ELF-1 (cell line): ENCODE measurements at places on chromosomes 6 and 20.
A peak's percentile ranks its signal among the peaks of the same experiment; 100 is the strongest.

- DNase-seq = no peak
These were observed 20.6 kb downstream of the SLC22A1 start for GRCh38 chr6:160142115-160142715.

GRCh38 chr6:135129136-135129856 is 51.8 kb upstream of the MYB start:
- DNase-seq = no peak

DNA sequence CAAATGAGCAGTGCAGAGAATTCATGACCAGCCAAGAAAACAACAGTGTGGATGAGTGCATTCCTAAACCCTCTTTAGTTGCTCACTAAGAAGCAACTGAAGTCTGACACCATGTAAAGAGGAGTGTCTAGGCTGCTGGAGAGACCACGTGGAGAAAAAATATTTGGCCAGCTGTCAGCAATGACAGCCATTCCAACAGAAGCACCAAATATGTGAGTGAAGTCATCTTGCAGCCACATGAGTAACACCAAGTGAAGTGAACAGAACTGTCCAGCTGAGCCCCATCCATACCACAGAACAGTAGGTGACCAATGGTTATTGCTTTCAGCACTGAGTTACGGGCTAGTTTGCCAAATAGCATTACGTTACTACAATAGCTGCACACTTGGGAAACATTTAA is 89.4 kb downstream of the TBXT start:
- DNase-seq = no peak

DNA sequence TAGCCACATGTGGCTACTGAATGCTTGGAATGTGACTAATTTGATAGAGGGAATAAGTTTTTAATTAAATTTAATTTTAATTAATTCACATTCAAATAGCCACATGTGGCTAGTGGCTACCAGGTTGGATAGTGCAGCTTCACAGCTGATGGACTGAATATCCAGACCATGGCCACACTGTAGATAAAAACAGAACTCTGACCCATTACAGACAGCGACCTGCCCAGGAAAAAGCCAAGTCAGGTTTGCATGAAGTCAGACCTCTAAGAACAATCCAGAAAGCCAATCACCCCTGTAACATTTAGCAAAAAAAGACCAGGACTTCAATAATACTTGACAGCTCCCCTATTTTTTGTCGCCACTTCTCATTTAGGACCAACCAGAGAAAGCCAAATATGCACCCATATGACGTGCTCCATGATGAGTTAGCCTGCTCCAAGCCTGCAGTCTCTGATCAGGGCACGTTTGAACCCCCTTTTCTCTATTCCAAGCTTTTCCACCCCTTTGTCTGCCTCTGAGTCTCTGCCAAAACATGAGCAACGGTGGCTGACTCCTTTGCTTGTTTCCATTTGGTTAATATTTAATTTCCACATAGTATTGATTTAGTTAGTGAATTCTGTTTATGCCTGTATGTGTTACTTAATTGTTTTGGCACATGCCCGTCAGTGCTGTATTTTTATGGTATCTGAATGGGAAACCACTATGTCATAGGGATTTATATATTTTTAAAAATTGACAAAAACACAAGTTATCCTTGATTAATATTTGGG is 636.3 kb downstream of the UTRN start:
- no peak for DNase-seq

GRCh38 chr6:37741757-37742400 is 44.2 kb upstream of the MDGA1 start:
- DNase-seq = peak; percentile 51

DNA sequence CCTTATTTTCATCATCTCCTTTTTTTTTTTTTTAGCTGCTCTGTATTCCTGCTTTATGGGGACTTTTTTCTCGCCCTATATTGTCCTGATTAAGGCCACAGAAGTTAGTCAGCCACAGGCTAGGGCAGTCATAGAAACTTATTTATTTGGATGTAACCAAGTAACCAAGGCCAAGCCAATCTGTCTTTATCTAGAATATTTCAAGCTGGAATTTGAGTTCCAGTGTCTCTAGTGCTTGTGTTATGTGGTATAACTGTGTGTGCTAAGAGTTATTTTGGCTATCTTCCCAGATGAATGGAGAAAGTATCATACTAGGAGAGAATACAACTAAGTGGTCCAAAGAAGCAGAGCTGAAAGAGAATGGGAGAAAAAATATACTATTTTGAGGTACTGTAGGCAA is 751.5 kb downstream of the CBLN4 start:
- DNase-seq = no peak

DNA sequence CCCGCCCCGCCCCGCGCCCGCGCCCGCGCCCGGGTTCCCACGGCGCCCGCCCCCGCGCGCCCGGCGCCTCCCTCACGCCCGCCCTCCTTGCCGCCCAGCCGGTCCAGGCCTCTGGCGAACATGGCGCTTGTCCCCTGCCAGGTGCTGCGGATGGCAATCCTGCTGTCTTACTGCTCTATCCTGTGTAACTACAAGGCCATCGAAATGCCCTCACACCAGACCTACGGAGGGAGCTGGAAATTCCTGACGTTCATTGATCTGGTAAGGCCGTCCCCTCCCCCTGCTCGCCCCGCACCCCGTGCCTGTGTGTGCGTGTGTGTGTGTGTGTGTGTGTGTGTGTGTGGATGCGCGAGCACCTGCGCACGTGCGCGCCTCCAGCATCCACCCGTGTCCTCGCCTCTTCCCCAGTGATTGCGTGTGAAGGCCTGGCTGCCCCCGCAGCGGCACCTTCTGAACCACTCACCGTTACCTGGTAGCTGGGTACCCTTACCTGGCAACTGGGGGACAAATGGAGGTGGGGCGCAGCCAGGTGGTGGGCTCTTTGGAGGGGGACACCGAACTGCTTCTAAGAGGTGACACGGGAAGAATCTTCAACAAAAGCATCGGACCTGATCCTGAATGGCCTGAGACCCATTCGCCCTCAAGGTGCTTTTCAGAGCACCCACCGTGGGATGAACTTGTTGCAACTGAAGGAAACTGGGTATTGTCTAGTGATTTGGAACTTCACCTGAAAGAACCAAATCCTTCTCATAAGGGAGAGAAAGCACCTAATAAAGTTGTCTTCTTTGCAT is at the start of gene AIG1:
Gene AIG1, plus strand, starts transcription at position 84 of the 791 bp plus-strand sequence. Its CDS starts 37 bp downstream, at position 121.
- DNase-seq = peak; percentile 61

GRCh38 chr6:132483779-132484679 is 28.9 kb downstream of the STX7 start:
- DNase-seq = peak; percentile 5

DNA sequence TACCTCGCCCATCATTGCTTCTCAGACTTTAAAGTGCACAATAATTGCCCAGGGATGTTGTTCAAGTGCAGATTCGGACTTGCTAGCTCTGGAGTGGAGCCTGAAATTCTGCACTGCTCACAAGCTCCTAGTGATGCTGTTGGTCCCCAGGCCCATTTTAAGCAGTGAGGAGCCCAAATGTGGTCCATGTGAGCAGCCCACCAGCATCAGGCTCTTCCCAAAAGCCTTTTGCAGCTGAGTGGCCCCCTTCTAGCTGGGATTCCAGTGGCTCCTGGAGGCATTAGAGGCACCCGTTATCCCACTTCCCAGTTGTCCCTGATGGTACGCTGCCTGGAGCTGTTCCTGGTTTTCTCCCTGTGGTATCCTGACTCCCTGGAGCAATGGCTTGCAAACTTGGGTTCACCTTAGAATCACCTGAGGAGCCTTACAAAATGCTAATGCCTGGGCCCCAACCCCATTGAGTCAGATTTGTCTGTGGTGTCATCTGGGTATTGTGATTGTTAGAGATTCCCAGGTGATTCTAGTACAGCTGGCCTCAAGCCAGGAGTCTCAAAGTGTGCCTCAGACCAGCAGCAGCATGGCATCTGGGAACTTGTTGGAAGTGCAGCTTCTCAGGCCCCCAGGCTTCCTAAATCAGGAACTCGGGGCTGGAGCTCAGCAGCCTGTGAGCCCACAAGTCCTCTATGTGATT is 186.9 kb upstream of the SLC24A3 start:
- no peak for DNase-seq

GRCh38 chr6:151690303-151690702 is 117.2 kb upstream of the ESR1 start:
- DNase-seq = no peak

- peak; percentile 41 for DNase-seq
These were observed 230.2 kb downstream of the CDH4 start for GRCh38 chr20:61482056-61482887.

DNA sequence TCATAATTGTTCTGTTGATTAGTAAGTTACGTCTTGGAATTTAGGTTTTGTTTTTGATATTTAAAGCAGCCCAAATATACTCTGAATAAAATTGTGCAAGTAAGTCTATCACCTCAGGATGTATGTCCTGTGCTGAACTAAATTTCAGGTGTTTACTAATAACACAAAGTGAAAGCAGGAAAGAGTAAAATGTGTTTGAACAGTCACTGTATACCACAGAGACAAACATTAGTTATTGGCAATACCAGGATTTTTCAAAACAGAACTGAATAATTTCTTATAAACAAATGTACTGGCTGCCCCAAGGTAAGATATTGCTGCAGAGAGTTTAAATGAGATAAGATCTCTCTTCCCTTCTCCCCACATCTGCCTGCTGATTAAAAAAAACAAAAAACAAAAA is 404.7 kb upstream of the RUNX2 start:
- DNase-seq = no peak

DNA sequence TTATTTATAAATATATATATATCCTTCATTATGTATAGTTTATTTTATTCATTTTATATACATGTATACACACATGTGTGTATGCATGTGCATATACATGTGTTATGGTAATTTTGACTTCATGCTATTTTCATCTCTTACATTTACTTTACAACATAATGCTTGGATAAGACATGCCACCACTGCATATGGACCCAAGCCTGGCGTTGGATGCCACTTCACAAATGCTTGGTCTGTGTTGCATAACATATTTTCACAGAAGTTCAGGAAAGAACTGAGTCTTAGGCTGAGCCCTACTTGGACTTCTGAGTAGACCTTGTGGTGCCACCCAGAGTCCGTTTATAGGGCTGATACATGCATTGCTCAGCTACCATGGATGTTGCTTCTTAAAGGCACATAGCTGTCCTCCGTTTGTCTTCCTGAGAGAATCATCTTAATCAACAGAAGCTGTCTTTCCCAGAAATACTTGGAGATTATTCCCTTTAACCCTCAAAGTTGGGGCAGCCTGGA is 337.8 kb downstream of the BTBD3 start:
- no peak for DNase-seq

DNA sequence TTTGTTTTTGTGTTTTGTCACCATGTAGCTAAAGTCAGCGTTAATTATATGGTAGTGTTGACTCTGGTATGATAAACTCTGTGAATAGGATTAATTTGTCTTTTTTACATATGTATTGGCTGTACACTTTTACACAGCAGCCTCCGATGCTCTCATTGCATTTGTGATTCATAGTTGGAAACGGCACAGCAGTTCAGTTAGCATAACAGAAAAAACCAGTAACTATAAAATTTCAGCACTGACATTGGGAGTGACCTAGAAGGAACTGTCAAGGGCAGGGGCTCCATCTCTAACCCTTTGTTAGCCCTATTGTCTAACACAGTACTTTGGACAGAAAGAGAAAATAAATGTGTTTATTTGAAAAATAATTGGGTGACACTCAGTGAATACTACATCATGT is 5.6 kb upstream of the BEND6 start:
- DNase-seq = no peak

- no peak for DNase-seq
These were observed 178.2 kb downstream of the SOX4 start for GRCh38 chr6:21771626-21772320.

- DNase-seq = peak; percentile 92
These were observed 233.5 kb upstream of the QKI start for GRCh38 chr6:163180874-163181541.

DNA sequence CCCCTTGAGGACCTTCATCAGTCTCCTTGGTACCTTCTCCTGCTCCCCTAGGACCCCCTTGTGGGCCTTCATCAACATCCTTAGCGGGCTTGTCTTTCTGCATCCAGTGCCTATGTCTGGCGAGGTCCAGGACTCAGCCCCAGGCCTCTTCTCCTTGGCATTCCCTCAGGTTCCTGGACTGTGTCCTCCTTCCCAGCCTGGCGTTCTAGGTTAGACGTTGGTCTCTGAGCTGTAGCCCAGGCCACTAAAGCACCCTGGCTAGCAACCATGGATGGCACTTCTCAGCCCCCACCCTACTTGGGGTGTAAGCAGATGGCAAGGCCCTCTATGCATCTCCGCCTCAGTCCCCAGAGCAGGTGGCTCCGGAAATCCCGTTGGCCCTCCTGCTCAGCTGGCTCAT is 51.5 kb upstream of the NNAT start:
- no peak for DNase-seq

GRCh38 chr20:57751411-57751810 is 41.6 kb upstream of the PMEPA1 start:
- DNase-seq = no peak

- no peak for DNase-seq
These were observed 149.5 kb downstream of the ANKRD60 start for GRCh38 chr20:58078741-58079522.
